Ammon's horn (tissue), 1 donor: ENCODE measurements at places on chromosomes 7 and 10.
A peak's percentile ranks its signal among the peaks of the same experiment; 100 is the strongest.

- no peak for DNase-seq
Observed at GRCh38 chr7:86733783-86734182, 90.1 kb downstream of the GRM3 start.

GRCh38 chr10:18504161-18504560 lies 147.2 kb downstream of the NSUN6 start:
- DNase-seq, result no peak

- no peak for DNase-seq
Observed at GRCh38 chr7:28700790-28701203, 257.3 kb downstream of the TRIL start.

DNA sequence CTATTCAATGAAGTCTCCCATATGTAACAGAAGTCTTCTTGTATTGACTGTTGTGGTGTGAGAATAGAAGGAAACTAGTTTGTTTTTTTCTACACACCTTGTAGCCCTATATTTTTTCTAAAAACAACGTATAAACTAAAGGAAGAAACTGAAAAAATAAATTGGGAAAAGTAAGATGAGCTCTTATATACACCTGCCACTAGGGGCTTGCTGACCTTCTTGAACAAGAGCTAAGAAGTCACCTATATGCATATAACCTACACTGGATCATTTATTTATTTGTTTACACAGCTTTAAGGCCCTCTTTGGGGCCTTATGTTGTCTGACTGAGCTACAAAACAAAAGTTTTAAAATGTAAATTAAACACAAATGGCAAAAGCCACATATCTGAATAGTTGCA lies 383.0 kb downstream of the HPSE2 start:
- no peak for DNase-seq

DNA sequence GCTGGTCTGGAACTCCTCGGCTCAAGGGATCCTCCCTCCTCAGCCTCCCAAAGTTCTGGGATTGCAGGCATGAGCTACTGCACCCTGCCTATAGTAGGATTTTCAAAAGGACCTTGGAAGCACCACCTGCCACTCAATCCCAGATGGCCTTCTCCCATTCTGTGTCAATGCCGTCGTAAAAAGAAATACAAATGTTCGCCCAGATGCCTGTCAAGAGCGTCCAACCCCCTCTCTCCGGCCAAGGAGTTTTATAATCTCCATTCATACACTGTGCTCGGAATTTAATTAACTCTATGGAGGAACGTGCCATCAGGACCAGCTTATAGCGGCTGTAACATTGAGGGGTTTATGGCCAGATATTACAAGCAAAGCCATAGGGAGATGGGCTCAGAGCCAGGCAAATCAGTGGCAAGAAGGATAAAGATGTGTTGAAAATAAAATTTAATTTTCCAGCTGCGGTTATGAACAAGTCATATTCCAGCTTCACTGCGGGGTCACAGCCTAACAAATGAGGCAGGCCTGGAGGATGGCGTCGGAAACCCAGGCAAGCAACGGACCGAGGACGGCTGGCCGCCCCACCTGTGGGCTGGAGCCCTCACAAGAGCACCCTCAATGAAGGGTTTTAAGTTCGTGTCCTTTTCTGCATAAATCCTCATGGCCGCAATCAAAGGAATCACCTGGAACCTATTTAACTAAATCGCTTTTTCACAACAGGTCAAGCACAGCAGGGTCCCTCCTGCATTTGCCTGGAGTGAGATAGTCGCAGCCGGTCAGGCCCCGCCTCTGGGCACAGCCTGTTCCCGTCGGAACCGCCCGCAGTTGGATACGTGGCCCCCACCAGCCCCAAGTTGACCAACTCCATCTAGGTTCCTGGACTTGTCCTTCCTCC lies 374.5 kb upstream of the FOXK1 start:
- DNase-seq, result no peak

GRCh38 chr7:132410385-132410784 lies 165.9 kb downstream of the PLXNA4 start:
- DNase-seq, result no peak

DNA sequence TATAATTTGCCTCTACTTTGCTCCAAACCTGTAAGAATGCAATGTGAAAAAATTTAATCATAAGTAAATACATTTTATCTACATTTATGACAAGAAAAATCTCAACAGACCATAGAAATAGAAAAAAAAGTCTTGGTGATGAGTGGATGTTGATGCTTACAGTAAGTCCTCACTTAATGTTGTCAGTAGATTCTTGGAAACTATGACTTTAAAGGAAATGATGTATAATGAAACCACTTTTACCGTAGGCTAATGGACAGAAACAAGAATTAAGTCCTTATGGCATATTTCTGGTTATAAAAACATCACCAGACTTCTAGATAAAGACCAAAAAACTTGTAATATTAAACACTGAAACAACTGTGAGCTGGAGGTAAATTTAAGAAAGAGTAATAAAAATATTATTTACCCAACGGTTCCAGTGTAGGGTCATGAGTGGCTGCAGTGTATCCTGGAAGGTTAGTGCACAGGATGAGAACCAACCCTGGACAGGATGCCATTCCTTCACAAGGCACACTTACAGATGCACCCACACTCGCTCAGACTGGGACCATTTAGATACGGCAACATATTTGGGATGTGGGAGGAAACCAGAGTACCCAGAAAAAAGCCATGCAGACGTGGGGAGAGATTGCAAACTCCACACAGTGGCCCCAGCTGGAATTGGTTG lies 76.3 kb downstream of the GLCCI1 start:
- no peak for DNase-seq

DNA sequence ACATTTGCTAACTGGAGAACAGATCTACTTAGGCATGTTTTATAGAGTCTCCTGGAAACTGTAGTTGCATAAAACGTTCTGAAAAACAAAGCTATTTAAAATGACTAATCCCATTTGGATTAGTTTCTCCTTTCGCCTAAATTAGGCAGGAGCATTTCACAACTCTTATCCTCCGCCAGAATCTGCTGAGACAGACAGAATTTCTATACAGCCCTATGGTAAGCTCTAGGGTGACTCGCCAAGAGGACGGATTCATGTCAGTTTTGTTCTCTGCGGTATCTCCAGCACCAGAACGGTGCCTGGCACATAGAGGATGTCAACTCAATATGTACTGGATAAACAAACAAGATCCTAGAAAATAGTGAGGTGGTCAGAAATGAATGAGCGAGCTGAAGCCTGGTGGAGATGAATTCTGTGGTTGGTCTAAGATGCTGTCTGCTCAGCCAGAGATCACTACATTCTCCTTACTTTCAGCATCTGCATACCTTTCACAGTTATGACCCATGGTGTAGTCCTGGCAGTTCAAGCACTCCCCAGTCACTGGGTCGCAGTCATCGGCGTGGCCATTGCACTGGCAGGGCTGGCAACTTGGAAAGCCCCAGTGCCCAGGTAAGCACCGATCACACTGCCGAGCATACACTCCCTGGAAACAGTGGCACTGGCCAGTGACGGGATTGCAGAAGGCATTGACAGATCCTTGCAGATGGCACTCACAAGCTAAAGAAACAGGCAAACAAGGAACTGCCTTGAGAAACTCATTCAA lies 44.0 kb downstream of the LAMB1 start:
- peak; percentile 54 for DNase-seq

GRCh38 chr10:25817200-25817599 lies 116.8 kb upstream of the MYO3A start:
- DNase-seq, result no peak

GRCh38 chr7:141737118-141737835 lies 881 bp upstream of the SSBP1 start:
- DNase-seq, result no peak

- no peak for DNase-seq
Observed at GRCh38 chr10:88253622-88254021, 329.5 kb downstream of the RNLS start.

DNA sequence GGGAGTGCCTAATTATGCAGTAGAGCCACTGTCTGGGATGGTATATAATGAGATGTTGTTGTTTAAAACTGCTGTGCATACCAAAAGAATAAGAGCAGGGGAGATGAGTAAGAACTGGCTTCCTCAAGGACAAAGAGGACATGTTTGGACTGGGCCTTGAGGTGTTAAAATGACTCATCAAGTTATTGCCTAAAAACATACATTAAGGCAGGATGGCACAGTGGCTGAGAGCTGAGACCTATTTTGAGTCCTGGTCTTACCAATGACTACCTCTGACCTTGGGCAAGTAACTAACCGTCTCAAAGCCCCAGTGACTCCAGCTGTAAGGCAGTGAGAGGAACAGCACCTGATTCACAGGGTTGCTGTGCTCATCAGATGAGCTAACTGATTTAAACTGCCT lies 71.1 kb downstream of the CFAP58 start:
- DNase-seq, result no peak

GRCh38 chr10:1650542-1651269 lies 86.6 kb downstream of the ADARB2 start:
- DNase-seq, result no peak

DNA sequence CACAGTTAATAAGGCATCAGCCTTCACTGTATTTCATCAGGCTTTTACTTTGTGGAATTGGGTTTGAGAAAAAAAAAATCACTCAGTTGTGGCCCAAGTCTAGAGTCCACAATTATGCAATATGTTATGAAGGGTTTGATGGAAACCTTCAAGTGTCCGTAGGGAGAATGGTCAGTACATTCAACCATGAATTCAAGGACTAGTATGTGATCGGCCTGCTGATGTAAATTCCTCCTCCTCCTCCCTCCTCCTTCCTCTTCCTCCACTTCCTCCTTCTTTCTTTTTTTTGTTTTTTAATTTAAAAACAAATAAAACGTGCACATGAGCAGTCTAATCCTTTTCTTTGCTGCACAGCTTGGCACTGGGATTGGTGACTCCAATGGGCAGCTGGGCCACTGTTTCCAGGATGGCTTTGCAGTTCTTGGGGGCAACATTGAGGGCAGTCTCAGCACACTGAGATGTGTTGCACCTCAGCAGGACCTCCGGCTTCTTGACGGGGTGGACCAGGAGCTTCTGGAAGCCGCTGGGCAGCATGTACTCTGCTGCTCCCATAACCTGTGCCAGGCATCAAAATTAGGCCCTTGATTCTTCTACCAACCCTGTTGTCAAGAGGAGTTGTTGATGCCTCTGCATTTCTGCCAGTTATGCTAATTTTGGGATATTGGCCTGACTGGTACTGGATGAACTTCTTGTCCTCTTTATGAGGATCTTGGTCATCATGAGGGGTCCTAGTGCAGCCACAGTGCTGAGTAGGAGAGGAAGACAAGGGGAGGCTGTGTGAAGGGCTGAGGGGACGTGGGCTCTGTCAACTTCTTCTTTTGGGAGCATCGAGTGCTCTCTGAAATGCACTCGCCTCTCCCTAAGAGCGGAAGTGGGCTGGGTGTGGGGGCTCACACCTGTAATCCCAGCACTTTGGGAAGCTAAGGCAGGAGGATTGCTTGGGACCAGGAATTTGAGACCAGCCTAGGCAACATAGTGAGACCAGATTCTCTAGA lies 9.3 kb upstream of the IL2RA start:
- DNase-seq, result no peak

- no peak for DNase-seq
Observed at GRCh38 chr7:134996097-134996550, 9.8 kb downstream of the AGBL3 start.

DNA sequence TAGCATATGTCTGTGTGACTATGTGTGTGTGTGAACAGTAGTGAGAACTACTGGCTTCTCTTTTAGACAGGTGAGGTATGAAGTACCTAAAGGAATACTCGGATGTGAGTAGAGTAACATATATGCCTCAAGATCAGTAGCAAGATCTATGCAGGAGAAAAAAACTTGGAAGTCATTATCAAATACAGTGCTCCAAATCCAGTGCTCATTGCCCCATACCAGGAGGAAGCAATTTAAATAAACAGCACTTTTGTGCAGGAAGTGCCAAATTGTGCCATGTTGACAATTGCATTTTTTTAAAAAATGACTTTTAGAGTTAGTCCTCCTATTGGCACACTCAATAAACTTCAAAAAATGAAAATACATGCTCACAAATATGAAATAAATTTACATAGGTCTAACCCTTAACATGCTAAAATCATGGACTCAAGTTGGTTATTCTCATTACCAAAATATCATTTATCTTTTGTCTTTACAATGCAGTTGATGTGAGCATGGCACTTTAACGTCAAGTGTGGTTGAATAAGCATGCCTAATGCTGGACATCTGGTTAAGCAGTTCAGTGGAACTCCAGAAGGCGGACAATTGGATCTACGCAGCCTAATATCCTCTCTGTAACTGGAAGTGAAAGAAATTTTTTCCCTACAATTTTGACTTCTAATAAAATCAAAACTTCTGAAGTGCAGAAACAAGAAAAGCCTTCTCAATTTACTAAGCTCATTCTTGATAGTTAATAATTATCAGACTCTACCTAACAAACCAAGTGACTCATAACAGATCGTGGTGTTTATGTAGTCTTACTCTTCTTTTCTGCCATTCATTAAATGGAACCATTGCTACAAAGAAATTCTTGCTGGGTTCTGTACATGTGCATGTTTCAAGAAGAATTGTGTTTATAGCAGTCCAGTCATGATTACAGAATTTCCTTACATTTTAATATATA lies 195.2 kb downstream of the MDFIC start:
- DNase-seq, result no peak
